Upper lobe of left lung (tissue), 6 donors: ENCODE measurements at places on chromosomes 1 and 21. TPM values are rescaled to one million over a fixed set of nuclear protein-coding genes. Genes with fewer than 3 reads are reported as not detected.

The MSH4 gene
- total RNA-seq: 0.74 TPM

The NTMT2 gene
- total RNA-seq: not detected

The KCNK2 gene
- total RNA-seq: not detected

The GBP5 gene
- 8.1 TPM for total RNA-seq

The TENT5C gene
- 20.5 TPM for total RNA-seq

The NCF2 gene
- total RNA-seq: 168 TPM

The FALEC gene
- total RNA-seq: 4.2 TPM

The AIRE gene
- not detected for total RNA-seq

The MEGF6 gene
- 92.1 TPM for total RNA-seq

The CDK18 gene
- 130 TPM for total RNA-seq

The PCP4L1 gene
- 1.0 TPM for total RNA-seq

The HIPK1 gene
- total RNA-seq: 34.4 TPM

GRCh38 chr1:246530482-246530881 lies 23.4 kb upstream of the SMYD3 start:
- DNase-seq: no peak

DNA sequence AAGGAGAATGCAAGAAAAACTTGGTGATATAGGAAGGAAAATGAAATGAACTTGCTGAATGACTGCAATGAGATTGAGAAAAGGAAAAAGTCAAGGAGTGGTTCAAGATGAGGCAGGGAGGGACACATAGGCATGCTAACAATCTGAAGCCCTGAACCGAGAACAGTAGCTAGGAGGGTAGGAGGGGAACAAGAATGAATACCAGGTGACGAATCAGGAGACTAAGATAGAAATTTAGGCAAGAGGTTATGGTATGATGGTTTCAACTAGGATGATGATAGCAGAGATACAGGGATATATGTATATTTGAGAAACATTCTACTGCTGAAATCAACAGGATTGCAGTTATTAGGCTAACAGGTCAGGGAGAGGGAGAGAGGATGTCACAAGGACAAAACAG lies 44.1 kb downstream of the SMYD3 start:
- no peak for DNase-seq

DNA sequence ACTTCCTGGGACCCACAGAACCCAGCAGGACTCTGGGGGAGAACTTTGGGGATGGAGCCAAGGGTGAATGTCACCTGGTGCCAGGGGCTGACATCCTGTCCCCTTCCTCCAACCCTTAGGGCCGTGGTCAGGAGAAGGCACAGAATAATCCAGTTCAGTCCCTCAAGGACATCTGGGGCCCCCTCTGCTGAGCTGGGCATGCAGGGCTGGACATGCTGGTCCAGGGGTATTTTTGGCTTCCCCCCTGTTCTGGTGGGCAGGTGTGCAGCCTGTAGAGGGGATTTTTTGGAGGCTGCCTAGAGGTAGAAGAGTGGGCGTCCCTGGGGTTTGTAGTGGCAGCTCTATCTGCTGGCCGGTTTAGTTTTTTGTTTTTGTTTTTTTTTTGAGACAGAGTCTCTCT lies 3.4 kb upstream of the CROCC start:
- DNase-seq: no peak

DNA sequence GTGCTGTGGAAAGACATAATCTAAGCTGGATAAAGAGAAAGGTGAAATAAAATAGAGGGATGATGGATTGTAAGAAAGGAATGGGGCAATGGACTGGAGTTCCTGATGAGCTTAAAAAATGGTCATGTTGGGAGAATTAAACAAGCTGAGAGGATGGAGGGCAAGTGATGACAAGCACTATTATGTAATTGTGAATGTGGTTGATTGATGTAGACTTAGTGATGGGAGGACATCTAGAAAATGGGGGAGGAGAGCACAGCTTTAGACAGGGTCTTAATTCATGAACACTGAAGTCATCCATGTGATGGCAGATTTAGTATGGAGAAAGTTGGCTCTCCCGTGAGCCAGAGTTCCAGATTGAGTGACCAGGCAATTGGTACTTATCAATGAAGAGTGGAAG lies 29.0 kb downstream of the DNAH14 start:
- no peak for DNase-seq

GRCh38 chr1:182113879-182114626 lies 52.5 kb upstream of the ZNF648 start:
- DNase-seq: no peak

DNA sequence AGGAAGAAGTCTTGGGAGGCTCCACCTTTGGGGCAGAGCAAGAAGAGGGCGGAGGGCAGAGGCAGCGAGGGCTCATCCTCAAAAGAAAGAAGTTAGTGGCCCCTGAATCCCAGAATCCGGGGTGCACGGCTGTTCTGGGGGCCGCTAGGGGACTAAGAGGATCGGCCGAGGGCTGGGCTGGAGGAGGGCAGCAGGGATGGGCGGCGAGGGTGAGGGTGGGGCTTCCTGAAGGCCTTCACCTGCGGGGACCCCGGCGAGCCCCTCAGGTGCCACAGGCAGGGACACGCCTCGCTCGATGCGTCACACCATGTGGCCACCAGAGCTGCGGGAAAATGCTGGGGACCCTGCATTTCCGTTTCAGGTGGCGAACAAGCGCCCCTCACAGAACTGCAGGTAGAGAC lies 23.9 kb downstream of the COL6A1 start:
- no peak for DNase-seq

DNA sequence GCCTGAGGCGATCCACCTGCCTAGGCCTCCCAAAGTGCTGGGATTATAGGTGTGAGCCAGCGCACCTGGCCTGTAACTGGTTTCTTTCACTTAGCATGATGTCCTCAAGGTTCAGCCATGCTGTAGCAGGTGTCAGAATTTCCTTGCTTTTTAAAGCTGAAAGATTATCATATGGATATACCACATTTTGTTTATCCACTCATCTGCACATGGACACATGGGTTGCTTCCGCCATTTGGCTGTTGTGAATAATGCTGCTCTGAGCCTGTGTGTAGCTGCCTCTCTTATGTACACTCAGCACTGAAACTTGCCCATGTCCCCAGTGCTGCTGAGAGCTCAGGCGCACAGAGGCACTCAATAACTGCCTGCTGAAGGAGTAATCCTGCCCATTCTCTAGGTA lies 11.8 kb downstream of the CSMD2 start:
- no peak for DNase-seq

DNA sequence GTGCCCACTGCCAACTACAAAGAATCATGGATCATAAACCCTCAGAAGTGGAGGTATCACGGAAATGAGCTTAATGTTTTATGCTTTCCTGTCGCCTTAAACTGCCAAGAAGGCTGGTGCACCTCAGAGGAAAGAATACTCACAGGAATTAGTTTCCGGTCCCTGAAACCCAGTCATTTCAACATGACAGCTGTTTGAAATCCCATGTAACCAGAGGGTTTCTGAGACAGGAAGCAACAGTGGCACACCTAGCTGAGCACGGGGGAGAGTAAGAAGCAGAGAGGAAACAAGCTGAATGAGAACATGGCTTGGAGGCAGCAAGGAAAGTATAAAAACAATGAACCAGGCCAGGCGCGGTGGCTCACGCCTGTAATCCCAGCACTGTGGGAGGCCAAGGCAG lies 3.9 kb downstream of the JAK1 start:
- no peak for DNase-seq

- DNase-seq: no peak
These were observed 34.4 kb downstream of the STX6 start for GRCh38 chr1:180988253-180988752.

DNA sequence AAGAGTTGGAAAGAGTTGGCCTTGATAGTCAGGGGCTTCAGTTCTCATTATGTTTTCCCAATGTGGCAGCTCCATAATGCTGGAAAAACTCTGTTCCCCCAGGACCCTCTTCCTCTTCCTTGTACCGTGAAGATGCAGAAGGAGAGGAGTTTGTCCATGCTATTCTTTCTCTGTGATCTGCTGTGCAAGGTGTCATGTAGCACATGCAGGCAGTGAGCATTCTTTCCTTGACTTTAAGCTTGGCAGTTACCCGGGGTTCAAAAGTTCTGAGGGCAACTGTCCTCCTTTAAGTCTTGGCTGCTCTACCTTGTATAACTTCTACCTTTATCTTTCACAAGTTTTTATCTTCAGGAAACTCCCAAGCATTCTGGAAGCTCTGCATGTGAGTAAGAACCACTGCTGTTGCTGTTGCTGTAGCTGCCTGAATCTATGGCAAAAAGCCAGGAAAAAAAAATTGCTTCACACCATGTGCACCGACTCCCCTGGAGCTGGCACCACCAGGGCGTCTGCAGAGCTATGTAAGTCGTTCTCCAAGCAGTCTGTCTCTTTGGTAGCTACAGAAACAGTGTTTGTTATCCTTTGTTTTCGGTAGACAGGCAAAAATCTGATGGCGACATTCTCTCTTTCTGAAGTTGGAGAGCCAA lies 42.7 kb upstream of the SLC16A1 start:
- DNase-seq: no peak

DNA sequence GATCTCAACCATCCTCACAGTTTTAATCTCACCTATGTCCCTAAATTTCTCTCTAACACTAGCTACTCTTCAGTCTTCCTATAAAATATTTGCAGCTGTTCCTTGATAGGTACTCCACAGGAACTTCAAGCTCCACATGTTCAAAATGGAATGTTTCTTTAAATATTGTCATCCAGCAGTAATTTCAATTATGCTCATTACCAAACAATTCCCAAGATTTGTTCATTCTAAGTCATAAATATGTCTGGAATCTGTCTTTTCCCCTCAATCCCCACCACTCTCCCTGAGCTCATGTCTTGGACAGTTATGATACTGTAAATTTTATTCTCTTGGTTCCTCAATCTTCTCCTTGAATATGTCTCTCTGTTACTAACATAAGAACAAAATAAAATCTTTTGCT lies 214.4 kb downstream of the NRIP1 start:
- DNase-seq: no peak

DNA sequence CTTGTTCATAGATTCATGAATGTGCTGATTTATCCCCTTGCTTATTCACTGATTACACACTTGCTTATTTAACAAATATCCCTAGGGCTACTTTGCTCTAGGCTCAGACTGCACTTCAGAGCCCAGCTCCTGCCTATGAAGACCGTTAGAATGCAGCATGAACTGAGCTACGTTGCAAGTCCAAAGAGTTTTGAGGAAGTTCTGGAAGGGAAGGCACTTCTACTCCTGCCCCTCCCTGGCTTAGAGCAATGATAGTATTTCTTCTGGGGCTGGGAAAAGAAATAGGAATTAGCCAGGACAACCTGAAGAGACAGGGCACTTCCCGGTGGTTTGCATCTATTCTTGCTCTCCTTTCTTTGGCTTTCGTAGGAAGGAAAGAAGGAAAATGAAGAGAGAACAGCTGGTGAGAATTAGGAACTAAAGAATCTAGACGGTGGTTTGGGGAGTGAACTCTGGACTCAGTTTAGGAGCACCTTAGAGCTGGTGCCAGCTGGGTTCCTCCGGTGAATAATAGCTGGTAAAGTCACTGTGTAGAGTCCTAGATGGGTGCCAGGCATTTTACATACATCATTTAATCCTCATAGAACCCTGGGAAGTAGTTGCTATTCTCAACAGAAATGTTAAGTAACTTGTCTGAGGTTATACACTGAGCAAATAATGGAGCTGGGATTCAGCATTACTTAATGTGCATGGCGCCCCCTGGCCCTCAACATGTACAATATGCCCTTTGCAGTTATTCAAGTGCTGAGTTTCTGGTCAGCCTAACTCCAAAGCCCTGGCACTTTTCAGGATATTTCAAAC lies 65.9 kb downstream of the NDUFS5 start:
- DNase-seq: peak; percentile 78

- DNase-seq: no peak
These were observed 48.8 kb downstream of the ZC3H11B start for GRCh38 chr1:219564109-219564508.

- no peak for DNase-seq
These were observed 6.7 kb upstream of the TEX35 start for GRCh38 chr1:178506177-178506576.

GRCh38 chr1:8796812-8797211 lies 20.6 kb downstream of the RERE start:
- no peak for DNase-seq

DNA sequence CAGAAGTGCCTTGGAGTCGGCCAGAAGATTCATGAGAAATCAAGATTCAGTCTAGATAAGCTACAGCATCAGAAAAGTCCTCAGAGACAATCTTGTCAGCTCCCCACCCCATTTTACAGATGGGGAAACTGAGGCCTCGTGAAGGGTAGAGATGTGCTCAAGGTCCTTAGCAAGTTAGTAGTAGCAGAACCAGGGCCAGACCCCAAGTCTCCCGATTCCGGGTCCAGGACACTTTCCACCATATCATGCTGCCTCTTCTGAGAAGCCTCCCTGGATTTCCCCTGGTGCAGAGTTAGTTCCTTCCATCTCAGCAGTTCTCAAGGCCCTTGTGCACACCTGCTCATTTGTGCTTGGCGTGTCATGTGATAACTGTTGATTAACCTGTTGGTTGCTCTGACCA lies 91.5 kb upstream of the ACTL8 start:
- no peak for DNase-seq

- DNase-seq: no peak
These were observed 6.4 kb upstream of the NBPF11 start for GRCh38 chr1:148158341-148159003.

DNA sequence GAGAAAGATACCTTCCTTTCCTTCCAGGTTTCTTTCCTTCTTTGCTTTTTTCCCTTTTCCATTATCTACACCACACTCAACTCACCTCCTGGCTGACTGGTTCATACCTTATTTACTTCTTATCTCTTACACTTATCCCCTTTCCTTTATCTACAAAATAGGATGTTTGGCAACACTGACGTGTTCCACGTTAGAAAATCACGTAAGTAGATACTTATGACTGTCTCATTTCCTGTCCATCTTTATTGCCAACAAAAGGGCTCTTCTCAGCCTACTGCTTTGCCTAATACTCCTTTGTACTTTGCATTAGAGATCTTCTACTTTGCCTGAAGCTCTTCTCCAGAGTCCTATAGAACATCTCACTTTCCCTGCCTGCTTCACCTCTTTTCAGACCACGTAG lies 25.1 kb downstream of the SYNJ1 start:
- no peak for DNase-seq

DNA sequence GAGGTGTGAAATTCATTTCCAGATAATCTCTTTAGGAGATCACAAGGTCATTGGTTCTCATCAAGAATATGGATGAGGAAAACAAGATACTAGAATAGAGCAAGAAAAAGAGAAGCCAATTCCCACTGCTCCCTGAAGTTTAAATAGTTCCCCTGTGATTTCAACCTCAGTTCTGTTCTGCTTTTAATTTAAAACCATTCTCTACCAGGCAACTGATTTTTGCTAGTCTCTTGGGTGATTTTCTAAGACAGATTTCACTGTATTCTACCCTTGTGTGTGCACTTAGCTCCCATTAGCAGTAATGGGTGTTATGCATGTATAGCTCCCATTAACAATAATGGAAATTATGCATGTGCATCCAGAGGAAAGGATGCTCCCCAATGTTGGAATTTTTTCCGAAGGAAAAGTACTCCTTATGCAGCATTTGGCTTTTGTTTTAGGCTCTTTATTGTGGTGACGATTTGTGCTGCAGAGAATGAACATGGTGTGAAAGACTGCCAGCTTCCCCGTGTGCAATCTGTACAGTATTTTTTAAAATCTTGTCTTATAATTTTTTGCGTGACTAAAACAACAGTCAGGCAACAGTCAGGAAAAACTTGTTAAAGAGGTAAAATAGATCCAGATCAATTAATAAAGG lies 144.0 kb upstream of the ZRANB2 start:
- DNase-seq: no peak

GRCh38 chr1:23593042-23593521 lies 33.8 kb upstream of the ID3 start:
- no peak for DNase-seq
